Activated CD8-positive, alpha-beta memory T cell treated with anti-CD3 and anti-CD28 coated beads, Interleukin-2, amount 50 U/mL, for 48 hours (primary cell): ENCODE measurements at places on chromosomes 16 and 17.

DNA sequence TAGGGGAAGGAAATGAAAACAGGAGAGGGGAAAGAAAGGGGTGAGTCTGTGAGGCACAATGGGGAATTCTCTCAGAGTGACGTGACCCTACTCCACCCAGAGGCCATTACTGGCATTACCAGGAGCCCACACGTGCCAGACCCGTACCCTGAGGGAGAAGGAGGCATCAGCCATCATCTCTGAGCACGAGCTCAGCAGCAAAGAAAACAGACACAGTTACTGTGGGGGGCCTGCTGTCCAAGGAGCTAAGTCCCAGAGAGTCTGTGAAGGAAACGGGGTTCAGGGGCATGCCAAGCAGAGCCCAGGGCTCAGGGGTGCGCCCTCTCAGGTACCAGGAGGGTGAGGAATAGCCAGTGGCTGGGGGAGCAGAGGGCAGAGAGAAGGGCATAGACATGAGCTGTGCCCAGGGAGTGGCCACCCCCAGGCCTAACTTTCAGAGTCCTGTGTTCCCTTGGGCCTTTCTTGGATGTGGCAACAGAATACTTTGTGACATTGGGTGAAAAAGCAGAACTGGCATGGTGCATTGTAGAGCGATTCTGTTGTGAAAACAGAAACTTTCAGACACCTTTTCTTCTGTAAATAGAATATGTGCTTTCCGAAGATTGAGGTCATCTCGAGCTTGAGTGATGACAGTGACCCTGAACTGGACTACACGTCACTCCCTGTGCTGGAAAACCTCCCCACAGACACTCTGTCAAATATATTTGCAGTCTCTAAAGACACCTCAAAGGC lies 11.3 kb downstream of the TAF1C start:
- DNase-seq = peak; percentile 79

GRCh38 chr16:59192551-59193199 lies 458.6 kb upstream of the GOT2 start:
- DNase-seq = no peak

GRCh38 chr17:27565874-27566670 lies 64.9 kb upstream of the LGALS9 start:
- DNase-seq = peak; percentile 78

GRCh38 chr17:81810476-81810875 lies 6.5 kb downstream of the GCGR start:
- no peak for DNase-seq

GRCh38 chr17:54662978-54663876 lies 237.4 kb upstream of the TOM1L1 start:
- DNase-seq = no peak

- DNase-seq = peak; percentile 45
These were observed 365.7 kb downstream of the SEC14L1 start for GRCh38 chr17:77506371-77506991.

GRCh38 chr17:76697702-76698465 lies 12.9 kb downstream of the MXRA7 start:
- DNase-seq = no peak

DNA sequence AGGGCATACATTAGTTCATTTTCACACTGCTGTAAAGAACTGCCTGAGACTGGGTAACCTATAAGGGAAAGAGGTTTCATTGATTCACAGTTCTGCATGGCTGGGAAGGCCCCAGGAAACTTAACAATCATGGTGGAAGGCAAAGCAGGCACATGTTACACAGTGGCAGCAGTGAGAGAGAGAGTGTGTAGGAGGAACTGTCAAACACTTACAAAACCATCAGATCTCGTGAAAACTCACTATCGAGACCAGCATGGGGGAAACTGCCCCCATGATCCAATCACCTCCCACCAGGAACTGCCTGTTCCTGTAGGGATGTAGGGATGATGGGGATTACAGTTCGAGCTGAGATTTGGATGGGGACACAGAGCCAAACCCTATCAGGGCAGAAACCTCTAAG lies 17.2 kb downstream of the NUBP1 start:
- DNase-seq = no peak

GRCh38 chr17:909642-910323 lies 69.8 kb downstream of the NXN start:
- no peak for DNase-seq

GRCh38 chr17:77440560-77440981 lies 299.8 kb downstream of the SEC14L1 start:
- peak; percentile 66 for DNase-seq

- no peak for DNase-seq
These were observed 214.0 kb upstream of the ASIC2 start for GRCh38 chr17:33506889-33507650.

DNA sequence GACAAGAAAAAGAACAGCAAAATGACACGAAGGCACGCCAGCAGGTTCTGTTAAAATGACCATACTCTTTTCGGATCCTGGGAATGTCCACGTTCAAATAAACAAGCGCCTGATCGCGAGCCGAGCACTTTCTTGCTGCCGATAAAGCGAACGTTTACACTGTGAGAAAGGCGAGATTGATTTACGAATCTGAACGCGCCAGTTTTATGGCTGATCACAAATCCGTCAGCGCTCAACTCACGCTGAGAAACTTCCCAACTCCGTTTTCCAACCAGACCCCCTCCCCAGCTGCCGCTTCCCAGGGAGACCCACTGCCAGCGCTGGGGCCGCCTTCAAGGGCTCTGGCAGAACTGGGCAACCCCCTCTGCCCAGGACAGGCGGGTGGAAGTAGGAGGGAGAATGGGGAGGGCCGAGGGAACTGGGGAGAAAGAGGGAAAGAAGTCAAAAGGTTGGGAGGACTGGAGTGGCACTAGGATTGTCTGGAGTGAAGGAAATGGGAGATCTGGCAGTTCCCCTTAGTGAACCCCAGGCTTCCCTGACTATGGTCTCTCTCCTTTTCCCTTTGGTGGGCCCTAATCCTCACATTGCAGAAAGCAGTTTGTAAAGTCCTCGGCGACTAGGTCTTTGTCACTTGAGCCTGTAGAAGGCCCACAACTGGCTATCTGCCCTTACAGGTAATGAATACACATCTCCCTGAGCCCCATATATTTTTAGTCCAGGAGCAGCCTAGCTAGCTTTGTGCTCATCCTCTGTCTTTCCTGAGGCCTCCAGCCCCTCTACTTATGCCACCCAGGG lies 6.9 kb downstream of the HOXB4 start:
- no peak for DNase-seq

- DNase-seq = no peak
These were observed 76.0 kb downstream of the WIPI1 start for GRCh38 chr17:68381076-68381900.

- DNase-seq = no peak
These were observed 21.8 kb upstream of the ZFHX3 start for GRCh38 chr16:73069581-73070262.

- DNase-seq = no peak
These were observed 24.7 kb upstream of the PSMD7 start for GRCh38 chr16:74271872-74272271.

DNA sequence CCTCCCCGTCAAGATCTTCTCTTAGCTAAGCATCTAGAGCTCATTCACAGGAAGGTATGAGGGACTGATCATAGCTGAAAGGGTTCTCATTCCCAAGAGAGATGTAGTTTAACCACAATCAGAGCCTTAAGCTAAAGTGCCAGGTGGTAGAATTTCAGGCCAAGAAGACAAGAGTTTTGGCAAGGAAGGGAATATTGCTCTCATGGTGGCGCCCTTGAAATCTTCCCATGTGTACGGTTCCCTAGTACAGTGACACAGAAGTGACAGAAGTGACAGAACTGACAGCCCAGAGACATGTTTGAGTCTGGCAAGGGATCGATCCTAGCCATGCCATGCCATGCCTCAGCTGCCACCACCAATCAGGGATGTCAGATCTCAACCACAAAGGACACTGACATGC lies 2.5 kb downstream of the GRIN2C start:
- DNase-seq = no peak

DNA sequence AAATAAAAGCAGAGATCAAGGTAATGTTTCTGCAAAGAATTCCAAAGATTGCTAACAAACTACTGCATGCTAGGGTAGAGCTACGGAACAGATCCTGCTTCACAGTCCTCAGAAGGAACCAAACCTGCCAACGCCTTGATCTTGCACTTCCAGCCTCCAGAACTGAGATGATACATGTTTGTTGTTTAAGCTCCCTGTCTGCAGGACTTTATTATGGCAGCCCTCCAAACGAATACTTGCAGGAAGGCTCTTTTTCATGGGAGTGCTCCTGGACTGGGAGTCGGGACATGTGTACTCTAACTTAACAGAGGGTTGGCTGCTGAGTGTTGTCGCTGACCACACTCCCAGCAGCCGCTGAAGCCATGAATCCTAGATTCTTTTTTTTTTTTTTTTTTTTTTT lies 808.8 kb upstream of the EEF2KMT start:
- DNase-seq = no peak

GRCh38 chr17:14621826-14622614 lies 321.1 kb downstream of the HS3ST3B1 start:
- no peak for DNase-seq

- no peak for DNase-seq
These were observed 615.6 kb downstream of the MAF start for GRCh38 chr16:78984887-78985464.

DNA sequence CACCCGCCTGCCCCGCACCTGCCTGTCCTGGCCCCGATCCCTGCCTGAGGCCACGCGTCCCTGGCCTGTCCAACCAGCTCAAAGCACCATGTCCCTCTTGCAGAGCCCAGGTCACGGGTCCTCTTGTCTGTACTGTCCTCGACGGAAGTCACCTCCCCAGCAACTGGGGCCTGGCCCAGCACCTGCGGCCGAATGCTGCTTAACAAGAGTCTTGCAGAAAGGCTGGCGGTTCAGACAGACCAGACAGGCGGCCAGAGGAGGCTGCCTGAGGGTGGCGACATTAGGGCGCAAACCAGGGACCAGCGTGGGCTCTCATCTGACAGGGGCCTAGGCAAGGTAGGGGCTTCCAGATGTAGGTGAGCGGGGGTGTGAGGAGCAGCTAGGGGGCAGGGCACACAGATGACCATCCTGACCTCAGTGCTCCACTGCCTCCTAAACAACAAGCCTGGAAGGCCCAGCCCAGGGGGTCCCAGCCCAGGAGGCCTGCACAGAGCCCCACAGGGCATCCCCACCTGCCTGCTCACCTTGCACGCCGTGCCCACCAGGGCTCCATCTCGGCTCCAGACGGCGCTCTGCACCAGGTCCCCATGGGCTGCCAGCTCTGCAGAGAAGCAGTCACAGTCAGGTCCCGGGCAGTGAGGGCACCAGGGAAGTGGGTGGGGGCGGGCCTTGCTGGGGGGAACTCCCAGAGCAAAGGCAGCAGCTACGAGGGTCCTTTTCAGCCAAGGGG lies 11.3 kb downstream of the CORO7 start:
- DNase-seq = no peak

- no peak for DNase-seq
These were observed 1.0 kb downstream of the PMM2 start for GRCh38 chr16:8798535-8799157.

- DNase-seq = peak; percentile 62
These were observed 18.1 kb upstream of the MAF start for GRCh38 chr16:79618692-79619050.

DNA sequence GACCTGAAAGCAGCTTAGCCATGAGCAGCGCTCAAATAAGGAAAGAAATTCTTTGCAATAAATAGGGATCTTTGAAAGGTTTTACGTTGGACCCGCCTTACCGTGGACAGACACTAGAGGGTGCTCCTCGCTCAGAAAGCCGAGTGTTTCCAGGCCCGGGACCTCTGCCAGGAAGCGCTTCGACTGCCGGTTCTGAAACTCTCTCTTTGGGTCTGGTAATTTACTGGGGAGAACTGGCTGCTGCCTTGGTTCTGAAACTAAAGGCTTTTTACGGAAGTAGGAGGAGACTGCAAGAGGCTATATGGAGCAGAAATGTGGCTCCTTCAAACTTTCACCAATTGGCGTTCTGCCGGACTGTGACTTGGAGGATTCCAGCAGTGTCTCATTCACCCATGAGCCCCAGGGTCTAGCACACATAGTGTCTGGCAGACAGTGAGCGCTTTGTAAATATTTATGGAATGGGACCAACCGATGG lies 45.6 kb upstream of the HOXB9 start:
- peak; percentile 83 for DNase-seq

DNA sequence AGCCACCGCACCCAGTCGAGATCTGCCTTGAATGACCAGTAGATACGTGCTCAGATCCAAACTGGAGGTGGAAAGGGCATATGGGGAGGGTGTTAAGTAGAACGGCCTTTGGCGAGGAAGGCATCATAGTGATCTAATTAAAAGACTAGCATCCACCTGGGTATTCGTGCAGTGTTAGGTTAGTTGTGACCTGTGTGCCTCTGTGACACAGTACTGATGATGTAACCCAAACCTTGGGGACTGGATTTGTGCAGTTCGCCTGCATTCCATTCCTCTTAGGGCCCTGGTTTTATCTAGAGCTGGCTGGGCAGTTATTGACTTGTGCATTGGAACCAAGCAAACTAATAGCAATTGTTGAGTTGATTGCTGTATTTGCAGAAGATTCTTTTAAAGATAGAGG lies 47.9 kb downstream of the SNX29 start:
- DNase-seq = no peak

DNA sequence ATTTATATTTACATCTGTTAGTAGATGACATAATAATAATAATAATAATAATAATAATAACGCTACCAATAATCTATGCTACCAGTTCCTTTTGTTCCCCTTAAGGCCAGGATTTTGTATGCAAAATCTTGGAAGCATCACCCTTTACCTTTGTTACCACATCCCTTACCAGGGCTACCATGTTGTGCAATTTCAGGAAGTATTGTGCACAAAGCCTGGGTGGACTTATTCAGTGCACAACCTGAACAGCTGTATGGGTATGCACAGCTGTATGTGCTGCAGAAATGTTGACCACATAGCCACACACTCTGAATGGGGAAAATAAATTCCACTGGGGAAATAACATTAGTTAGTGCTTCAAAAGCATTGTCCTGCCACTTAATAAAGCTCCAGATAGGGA lies 19.9 kb upstream of the CALB2 start:
- DNase-seq = no peak

GRCh38 chr17:51647826-51648225 lies 387.5 kb downstream of the UTP18 start:
- DNase-seq = no peak
